ENCODE measurements at places on chromosomes 4 and X. TPM values are rescaled to one million over a fixed set of nuclear protein-coding genes. Genes with fewer than 3 reads are reported as not detected.

DNA sequence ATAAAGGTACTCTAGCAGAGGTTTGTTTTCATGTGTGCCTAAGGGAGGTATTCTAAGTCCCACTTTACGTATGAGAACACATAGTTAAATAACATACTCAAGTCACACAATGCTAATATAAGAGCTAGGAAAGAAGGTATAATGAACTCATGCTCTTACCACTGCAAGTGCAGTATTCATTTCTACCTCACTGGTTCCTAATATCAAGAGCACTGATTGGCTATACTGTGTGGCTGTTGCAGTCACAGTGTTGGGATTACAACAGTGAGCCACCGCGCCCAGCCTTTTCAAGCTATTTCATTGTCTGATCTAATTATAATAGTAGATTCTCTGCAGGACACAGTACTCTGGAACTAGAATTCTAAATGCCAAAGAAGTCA, 84.0 kb downstream of the PDS5A start:
- DNase-seq, result no peak
- H3K4me3 ChIP-seq, result no peak overlapping the region
- H3K27me3 ChIP-seq, result no peaks in the 10 kb centered on the region
- no peaks in the 10 kb centered on the region for H3K36me3 ChIP-seq
- no peak overlapping the region for H3K27ac ChIP-seq
- no peaks in the 10 kb centered on the region for H3K4me1 ChIP-seq

TEX13D gene
- not detected for total RNA-seq

- DNase-seq, result no peak
- H3K4me1 ChIP-seq, result no peaks in the 10 kb centered on the region
- no peak overlapping the region for H3K4me3 ChIP-seq
- no peaks in the 10 kb centered on the region for H3K27me3 ChIP-seq
These were observed 43.1 kb upstream of the SETD7 start for GRCh38 chr4:139599076-139599475.

DNA sequence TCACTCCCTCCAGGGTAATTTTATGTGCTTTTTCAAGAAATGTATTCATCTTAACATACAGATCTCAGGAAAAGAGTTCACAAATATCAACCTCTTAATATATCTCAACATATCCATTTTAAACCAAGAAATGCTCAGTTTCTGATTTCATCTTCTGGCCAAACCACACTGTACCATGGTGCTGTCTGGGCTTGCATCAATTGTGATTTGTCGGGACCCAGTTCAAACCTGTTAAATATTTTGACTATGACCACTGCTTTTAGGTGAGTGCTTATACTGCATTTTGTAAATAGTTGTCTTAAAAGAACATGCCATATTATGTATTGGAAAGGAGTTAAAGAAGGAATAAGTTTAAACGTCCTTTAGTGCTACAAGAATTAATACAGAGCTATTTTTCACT, 352.1 kb downstream of the SPOCK3 start:
- H3K4me1 ChIP-seq, result no peaks in the 10 kb centered on the region
- no peaks in the 10 kb centered on the region for H3K27me3 ChIP-seq
- H3K4me3 ChIP-seq, result no peak overlapping the region

- H3K36me3 ChIP-seq, result no peaks in the 10 kb centered on the region
- no peaks in the 10 kb centered on the region for H3K27me3 ChIP-seq
- no peaks in the 10 kb centered on the region for H3K4me1 ChIP-seq
- no peak overlapping the region for H3K27ac ChIP-seq
- H3K4me3 ChIP-seq, result no peak overlapping the region
These were observed 454.9 kb upstream of the FAT1 start for GRCh38 chr4:187178587-187178986.
